Neural progenitor cell (in vitro differentiated cells): ENCODE measurements at places on chromosomes 11 and 22.
A peak's percentile ranks its signal among the peaks of the same experiment; 100 is the strongest.

DNA sequence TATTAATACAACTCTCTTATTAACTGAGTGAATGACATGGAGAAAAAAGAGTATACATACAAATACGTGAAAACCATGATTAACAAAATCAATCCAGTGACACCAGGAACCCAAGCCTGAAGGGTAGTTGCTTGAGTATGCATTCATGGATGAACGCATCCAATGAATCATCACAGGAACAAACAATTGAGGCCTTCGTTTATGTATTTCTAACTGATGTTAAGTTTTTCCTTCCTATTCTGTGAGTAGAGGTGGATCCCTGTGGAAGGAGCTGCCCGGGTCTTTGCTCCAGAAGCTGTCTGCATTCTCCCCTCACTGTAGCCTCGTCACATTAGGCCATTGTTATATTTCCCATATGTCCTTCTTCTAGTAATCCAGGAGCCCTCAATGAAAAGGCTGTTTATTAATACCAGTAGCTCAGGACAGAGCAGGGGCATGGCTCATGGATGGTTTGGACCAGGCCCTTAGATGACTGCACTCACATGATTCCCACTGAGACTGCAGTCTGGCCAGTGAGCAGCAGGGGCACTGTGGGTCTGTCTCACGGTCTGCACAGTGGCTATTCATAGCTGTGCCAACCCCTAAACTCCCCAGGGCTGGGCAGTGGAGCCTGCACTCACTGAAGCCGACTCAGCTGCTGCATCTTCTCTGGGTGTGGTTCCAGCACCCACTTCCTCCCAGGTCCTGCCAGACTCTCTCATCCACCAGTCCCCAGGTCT, 128.1 kb upstream of the TOP3B start:
- peak; percentile 62 for DNase-seq

- no peak for DNase-seq
These were observed 63.6 kb downstream of the MAPK1 start for GRCh38 chr22:21803811-21804249.

DNA sequence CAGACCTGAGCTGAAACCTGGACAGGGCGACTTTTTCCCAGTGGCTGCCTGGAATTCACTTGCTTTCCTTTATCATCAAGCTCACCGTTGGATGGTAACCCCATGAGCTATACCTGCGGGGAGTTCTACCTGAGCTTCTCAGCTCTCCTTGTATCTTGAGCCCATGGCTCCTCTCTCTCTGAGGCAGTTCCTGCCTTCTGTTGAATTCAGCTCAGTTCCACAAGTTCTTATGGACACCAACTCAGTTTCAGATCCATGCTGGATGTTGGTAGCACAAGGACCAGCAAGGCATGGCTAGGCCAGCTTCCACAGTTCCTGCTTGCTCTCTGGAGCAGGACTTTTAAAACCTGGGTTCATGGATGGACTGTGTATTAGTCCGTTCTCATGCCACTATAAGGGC, 58.3 kb upstream of the AMPD3 start:
- no peak for DNase-seq

GRCh38 chr11:69467196-69467595, 14.3 kb upstream of the LINC01488 start:
- no peak for DNase-seq

GRCh38 chr11:1830322-1831223, 4.2 kb upstream of the SYT8 start:
- no peak for DNase-seq
